CD4-positive, alpha-beta T cell treated with Interleukin-17A for 4 hours (primary cell): ENCODE measurements at places on chromosomes 7 and 10.

DNA sequence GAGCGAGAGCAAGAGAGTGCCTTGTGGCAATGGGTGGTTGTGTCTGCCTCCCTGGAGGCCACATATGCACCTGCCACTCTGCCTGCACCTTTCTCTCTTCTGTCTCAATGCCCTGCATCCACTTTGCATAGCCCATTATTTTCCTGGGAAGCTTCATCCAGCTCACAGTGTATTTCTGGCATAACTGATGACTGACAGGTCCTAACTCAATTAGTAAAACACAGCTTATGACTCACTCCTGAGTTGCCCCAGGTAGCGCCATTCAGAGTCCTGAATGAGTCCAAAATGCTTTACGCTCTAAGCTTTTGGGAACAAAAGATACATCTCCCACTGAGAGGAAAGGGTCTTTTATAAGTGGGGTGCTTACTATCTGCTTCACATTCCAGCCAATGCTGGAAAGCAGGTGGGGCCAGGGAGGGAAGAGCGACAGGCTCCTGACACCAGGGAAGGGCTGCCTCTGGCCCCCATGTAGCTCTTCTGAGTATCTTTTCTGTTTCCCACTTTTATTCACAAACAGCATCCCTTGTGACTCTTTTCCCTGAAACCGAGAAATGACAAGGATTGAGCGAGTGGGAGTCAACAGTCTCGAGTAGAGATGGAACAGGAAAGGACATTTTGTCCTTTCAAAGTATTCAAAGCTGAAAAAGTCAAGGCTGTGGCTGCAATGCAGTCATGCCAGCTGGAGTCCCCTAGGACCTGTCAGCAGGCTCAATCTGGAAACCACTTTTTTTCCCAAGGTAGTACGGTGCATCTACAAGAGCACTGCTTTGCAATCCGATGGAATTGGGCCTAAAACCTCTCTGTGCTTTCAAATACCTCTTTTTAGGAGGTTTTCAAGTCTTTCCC lies 479.3 kb upstream of the PODXL start:
- DNase-seq = no peak

DNA sequence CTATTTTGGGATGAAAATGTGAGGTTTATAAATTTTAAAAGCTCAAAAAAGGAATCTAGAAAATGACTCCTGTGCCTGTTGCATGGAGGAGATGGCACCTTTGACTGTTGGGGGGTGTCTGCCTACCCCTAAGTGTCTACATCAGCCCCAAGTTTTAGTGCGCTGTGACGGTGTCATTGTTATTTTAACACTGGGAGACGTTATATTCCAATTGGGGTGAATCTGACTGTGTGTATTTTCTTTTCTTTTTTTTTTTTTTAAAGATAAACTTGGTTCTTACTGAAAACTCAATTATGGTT lies 517 bp downstream of the SRGN start:
- DNase-seq = peak; percentile 11

- no peak for DNase-seq
These were observed 22.6 kb downstream of the CPXM2 start for GRCh38 chr10:123869020-123869414.

DNA sequence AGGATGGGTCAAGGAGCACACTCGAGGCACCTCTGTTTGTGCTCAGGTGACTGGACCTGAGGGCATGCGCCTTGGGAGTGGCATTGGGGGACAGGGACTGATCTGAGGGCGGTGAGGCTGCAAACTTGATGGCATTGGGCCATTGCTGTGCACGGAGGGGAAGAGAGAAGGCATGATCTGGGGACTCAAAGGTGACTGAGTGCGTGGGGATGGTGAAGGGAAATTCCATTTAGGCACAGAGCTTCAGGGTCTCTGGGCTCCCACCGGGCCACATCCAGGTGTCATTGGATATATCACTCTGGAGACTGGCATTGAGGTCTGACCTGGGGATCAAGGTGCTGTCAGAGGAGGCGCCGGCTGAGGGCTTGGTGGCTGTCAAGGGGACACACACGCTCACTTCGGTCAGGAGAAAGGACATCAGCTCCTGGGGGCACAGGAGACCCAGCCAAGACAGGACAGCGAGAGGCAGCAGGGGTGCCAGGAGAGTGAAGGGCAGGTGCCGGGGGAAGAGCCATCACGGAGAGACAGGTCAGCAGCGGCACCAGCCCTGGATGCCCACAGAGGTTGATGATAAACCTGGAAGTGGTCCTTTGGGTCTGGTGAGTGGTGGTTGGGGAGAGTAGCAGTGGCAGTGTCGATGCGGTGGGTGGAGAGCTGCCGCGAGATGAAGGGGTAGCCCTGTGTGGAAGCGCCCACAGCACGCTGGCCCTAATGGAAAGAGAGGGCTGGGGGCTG lies 5.5 kb downstream of the ADCK2 start:
- DNase-seq = no peak

GRCh38 chr10:116602648-116603400 lies 12.1 kb downstream of the PNLIPRP1 start:
- DNase-seq = no peak

DNA sequence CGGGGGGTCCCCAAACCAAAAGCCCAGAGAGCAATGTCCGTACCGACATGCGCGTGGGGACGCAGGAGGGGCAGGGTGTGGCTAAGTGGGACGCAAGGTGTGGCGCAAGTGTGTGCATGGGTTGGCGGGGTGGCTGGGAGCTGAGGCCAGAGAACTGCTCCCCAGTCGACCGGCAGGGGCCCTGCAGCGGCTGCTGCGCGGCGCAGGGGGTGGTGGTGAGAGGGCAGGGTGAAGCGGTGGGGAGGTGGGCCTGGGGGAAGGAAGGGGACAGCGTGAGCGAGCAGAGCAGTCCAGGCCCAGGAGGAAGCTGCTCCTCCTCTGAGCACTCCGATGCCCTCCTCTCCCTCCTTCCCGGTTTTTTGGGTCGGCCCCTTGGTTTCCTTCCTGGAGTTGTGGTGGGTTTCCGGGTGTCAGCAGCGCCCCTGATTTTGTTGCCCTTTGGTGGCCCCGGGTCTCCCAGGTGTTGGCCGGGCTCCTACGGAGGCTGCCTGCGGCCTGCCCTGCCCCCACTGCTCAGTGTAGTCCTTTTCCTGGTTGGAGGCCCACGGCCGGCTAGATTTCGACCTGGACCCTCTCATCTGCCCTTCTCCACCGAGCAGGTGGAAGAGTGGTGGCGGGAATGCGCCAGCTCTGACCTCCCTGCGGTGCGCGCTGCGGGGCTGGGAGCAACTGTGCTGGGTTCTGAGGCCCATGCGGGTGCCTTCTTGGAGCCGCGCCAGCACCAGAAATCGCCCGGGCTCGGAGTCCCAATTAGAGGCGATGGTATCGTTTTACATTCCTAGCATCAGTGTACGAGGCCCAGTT lies 40.5 kb upstream of the COMTD1 start:
- no peak for DNase-seq

DNA sequence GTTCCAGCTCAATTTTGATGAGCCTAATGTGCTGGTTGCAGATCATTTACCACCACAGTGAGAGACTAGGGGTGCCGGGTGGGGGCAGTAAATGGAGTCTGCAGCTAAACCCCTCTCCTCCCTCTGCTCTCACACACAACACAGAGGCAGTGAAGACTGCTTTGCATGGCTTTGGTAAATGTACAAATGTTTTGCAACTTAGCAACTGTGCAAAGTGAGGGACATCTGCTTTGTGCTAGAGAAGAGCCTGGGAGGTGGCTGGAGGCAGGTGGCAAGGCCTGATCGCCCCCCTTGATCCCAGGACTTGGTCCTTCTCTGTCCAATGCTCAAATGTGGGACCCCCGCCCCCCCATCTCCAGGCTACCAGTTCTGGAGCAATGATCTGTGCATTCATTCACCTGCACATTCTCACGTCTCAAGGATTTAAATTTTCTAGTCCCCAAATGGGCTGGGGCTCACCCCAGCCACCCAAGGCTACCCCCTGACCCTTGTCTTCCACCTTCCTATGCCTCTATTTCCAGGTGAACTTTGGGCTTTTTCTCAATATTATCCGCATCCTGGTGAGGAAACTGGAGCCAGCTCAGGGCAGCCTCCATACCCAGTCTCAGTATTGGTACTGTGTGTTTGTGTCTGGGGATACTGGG lies 11.6 kb downstream of the GHRHR start:
- DNase-seq = no peak

DNA sequence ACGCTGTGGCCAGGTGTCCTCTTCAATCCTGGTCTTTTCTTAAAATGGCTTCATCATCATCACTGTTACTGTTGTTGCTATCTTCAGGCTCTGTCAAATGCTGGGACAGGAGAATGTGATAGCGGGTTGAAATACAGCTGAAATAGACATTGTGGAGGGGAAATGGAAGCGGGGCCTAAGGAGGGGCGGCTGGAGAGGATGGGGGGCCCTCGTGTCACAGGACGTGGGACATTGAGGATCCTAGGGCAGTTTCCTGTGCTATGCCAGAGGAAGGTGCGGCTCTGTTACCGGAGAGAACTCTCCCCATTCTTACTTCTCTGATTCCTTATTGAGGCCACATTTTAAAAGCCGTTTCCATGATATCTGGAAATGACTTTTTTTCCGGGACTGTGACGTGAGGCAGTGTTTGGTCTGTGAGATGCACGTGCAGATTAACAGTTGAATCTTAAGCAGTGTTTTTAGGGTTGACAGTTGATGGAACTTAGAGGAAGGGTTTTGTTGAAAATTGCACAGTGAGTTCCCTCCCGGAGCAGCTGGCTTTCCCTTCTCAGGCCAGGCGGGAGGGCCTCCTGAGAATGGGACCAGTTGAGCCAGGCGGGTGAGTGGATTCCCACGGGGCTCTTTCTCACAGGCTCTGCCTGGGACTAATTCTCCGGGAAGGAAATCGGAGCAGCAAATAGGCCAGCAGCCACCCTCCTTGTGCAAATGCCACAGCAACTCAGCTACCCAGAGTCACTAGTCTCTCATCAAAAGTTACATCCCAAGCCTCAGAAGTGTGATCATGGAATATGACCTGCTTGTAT lies 125.2 kb downstream of the TACC2 start:
- no peak for DNase-seq

DNA sequence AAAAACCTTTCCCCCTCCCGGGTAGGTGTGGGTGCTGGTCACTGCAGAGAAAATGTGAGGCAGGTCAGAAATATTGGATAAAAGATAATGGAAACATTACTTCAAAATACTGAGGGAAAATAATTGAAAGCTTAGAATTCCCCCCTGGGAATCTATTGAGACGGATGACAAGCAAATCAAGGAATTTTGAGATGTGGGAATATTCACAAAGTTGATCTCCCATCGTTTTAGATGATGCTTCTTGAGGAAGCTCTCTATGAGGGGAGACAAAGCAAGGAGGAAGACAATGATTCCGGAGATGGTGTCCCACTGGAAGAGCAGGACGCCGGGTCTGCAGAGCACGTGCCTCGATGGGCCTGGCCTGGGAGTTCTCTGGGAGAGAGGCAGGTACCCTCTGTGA lies 211.0 kb downstream of the WDR37 start:
- DNase-seq = no peak

GRCh38 chr10:28459453-28460144 lies 73.3 kb upstream of the WAC start:
- DNase-seq = no peak

- no peak for DNase-seq
These were observed 21.4 kb upstream of the LEP start for GRCh38 chr7:128219636-128220035.

- DNase-seq = no peak
These were observed 27.4 kb upstream of the TMEM72 start for GRCh38 chr10:44883593-44884331.

- DNase-seq = no peak
These were observed 918 bp downstream of the NET1 start for GRCh38 chr10:5413012-5413938.

DNA sequence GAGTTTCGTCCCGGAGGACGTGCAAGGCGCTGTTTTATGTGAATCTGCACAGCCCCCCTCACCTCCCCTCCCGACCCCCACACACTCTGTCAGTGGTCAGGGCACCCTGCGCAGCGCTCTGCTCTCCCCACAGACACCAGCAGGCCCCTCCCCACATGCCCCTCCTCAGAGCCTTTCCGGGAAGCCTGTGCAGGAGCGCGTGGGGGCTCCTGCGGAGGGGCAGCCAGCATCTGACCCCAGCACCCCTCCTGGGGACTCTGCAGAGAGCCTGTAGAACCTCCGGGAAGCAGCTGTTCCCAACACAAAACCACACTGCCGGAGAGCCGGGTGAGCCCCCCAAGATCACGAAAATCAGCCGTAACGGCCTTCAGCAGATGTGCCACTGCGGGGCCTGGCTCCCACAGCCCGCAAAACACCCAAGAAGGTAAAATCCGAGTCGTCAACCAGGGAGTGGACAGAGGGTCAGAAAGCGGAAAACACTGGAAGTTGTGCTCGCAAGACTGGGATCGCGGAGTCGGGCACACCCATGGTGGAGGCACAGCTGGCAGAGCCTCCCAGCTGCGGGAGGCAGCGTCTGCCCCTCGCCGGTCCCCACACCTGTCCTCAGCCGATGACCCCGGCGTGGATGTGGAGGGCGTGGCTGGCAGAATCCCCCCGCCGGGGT lies 53.8 kb upstream of the PDGFA start:
- no peak for DNase-seq

- DNase-seq = no peak
These were observed 41.5 kb downstream of the ANKMY2 start for GRCh38 chr7:16604054-16604453.

DNA sequence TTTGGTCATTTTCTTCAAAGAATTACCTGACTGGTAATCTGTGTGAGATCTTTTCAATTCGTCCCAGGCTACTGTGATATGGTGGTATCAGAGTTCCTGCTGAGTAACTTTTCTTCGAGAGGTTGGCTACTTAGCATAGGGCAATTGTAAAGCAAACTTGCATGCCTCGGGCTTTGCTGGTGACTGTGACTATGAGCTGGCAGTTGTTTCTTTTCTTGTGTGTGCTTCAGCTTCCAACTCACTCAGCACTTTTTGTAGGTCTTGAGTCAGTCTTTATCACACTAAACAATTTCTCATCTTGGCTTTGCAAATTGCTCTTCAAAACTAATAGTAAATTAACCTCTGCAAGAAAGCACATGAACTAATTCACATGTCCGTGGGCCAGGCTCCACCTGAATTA lies 44.3 kb downstream of the PRR15 start:
- DNase-seq = no peak

DNA sequence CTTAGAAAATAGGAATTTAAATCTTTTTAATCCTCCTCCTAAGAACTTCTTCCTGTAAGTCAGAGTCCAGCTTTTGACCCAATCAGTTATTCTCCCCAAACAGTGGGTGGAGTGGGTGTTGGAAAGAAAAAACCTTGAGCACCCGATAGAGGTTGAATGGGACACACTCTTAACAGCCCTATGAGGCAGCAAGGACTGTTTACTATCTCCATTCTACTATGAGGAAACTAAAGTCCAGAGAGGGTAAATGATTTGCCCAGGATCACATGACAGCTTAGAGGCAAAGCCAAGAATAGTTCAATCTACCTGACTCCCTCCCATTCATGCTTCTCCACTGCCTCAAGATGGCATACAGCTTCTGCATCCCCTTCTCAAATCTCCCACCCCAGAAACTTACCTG lies 57.6 kb upstream of the SLC35B4 start:
- no peak for DNase-seq

DNA sequence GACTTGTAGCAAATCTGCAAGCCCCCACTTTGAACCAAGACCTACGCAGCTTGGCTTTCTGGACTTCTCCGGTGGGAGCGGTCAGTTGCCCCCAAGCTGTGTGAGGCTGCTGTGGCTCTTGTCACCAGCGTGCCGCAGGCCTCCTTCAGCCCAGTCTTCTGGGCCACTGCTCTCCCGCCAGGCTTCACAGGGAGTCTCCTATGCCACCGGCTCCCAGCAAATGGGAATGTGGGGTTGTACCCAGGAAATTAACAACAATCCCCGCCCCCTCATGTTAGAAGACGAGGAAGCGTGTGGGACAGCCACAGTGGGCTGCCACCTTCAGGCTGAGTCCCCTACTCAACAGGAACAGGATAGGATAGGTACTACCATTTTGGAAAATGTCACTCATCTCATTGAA lies 4.2 kb downstream of the WDR86 start:
- no peak for DNase-seq
